ENCODE measurements at places on chromosomes 2 and 18.
A peak's percentile ranks its signal among the peaks of the same experiment; 100 is the strongest.

- DNase-seq, result no peak
Observed at GRCh38 chr2:48341551-48342133, 188.3 kb upstream of the STON1 start.

DNA sequence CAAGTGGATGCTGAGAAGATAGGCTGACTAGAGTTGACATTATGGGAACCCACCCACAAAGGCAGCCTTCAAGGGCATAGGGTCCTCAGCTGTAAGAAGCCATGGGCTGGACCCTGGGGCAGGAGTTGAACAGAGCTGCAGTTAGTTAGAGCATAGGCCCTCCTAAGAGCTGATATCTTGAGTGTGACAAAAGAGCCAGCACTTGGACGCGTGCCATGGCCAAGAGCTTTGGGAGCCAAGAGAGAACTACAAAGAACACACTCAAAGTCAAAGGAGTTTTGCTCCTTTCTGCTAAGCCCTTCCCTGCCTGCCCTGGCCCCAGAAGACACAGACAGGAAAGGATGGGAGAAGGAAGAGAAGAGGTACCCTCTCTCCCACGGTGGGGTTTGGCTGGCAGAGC, 29.9 kb upstream of the AGAP1 start:
- no peak for DNase-seq

GRCh38 chr2:32423536-32423935, 66.7 kb downstream of the BIRC6 start:
- DNase-seq, result no peak

DNA sequence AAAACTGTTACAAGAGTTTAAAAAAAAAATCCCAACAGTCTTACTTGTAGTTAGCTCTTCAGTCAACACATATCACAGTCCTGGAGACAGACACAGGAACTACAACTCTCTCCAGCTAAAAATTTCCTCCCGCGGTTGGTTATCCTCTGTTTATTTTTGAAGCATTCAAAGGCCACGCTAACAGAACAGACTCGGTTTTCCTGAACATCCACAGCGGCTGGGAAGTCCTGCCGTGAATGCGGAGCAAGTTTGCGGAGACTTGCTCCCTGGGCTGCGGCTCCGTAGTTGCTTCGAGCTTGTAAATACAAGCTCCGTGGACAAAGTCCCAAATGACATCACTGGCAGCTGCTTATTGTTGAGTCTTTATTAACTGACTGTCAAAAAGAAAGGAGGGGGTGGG, at the start of gene NCKAP5:
TSS of gene NCKAP5 (minus strand) at position 292 of the 400 bp plus-strand sequence. CDS start 50,937 bp downstream, outside the sequence.
- DNase-seq, result no peak

DNA sequence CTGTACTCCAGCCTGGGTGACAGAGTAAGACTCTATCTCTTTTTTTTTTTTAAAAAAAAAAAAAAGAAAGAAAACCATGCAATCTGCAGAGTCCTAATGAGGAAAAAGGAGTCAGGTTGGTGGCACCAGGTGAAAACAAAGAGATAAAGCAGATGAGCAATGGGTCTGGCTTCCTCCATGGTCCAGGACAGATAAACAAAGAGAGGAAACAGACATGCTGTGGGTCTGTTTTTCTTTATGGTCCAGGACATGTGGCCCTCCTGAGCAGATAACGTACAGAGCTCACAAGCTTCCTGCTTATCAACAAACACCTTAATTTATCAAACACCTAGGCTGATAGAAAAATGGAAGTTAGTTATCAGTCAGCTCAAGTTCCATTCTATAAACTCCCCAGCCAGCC, 24.4 kb upstream of the TUBB6 start:
- DNase-seq, result no peak

GRCh38 chr2:233413559-233414272, 59.4 kb downstream of the DGKD start:
- DNase-seq, result peak; percentile 68

GRCh38 chr2:146527166-146527565, 1317.7 kb upstream of the ACVR2A start:
- no peak for DNase-seq

GRCh38 chr2:234986876-234987720, 35.3 kb downstream of the SH3BP4 start:
- DNase-seq, result no peak

DNA sequence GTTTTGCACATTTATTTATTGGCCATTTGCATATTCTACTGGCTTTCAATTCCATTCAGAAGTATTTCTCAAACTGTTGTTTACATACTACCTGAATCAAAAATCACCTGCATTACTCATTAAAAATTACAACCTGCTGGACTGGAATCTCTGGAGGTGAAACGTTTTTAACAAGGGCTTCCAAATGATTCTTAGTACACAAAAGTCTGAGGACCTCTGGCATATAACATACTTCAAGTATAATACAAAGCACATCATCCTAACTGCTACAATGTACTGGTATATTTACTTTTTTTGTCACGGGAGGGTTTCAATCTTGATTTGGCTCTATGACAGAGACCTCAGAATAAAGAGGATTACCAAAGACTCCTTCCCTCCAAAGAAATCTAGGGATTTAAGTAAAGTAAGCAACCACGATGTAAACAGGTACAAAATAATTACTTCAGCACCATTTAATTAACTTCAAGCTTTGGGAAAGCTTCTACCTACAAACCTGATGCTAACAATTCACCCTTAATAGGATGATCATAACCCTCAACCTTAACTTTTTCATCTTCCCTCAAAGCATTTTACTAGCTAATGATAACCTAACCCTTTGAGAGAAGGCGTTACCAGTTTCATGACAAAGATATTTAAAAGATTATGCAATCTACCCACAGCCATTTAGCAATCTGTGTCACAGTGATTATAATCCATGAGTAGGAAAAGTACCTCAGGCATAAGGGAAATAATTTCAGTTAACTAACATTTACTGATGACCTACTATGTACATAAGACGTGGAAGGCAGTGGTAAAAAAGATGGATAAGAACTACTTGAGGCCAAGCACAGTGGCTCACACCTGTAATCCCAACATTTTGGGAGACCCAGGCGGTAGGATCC, 24.7 kb downstream of the ATAD2B start:
- no peak for DNase-seq

GRCh38 chr2:74856004-74856578, 22.2 kb downstream of the HK2 start:
- no peak for DNase-seq

- DNase-seq, result no peak
Observed at GRCh38 chr2:56510610-56511009, 326.8 kb downstream of the CCDC85A start.

DNA sequence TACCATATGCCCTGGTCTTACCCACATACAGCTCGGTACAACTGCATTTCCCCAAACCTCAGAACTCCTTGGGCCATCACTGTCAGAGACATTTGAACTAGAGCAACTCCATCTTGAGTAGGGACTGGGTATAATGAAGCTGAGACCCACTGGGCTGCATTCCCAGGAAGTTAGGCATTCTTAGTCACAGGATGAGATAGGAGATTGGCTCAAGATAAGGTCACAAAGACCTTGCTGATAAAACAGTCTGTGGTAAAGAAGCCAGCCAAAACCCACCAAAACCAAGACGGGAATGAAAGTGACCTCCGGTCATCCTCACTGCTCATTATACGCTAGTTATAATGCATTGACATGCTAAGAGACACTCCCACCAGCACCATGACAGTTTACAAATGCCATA, 131.3 kb downstream of the PIK3C3 start:
- no peak for DNase-seq

Data from stimulated activated CD4-positive, alpha-beta T cell treated with anti-CD3 and anti-CD28 coated beads, TNF-alpha, amount 100 ng/mL, for 4 hours (primary cell).